ENCODE measurements at places on chromosomes 5 and 9. TPM values are rescaled to one million over a fixed set of nuclear protein-coding genes. Genes with fewer than 3 reads are reported as not detected.

- H3K4me3 ChIP-seq: no peak overlapping the region
- H3K4me1 ChIP-seq: no peaks in the 10 kb centered on the region
- no peaks in the 10 kb centered on the region for H3K36me3 ChIP-seq
- H3K27me3 ChIP-seq: no peaks in the 10 kb centered on the region
- H3K27ac ChIP-seq: no peak overlapping the region
- no peak for DNase-seq
Measured at GRCh38 chr9:83287021-83287420, 224.1 kb upstream of the RASEF start.

DNA sequence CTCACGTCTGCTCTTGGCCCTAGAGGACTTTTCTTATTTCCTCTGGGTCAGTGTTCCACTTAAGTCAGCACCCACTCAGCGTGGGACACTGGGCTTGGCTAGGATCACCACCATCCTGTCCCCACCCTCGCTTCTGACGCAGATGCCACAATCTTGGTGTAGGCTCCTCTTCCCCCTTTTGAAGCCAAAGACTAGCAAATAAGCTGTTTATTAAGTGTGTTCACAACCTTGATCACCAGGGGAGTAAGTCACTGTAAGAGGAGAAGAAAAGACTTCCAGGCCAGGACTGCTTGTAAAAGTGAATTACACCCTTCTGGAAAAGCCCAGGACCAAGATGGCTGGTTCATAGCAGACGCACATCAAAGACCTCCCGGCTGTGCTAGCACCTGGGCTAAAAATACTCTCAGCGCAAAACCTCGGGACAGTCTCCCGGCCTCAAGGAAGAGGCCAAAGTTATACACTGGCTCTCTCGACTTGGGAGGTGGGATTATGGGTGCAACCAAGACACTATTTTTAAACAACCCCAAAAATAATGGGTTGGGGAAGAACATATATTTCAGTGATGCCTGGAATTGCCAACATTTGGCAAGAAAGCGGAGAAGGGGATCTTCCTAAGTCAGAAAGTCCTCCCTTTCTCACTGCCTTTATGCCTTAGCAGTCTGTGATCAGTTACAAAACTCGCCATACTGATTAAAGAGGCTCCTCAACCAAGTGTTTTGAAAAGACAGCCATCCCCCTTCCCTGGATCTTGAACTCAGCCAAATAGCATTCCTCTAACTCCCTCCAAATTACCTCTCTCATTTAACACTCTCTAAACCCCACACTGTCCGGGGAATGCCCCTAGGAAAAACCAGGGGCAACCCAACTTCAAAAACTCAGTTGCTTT lies 69.4 kb downstream of the RAPGEF1 start:
- peaks cover 36% of the 10 kb centered on the region for H3K4me1 ChIP-seq
- DNase-seq: no peak
- no peaks in the 10 kb centered on the region for H3K27me3 ChIP-seq
- no peak overlapping the region for H3K27ac ChIP-seq
- H3K4me3 ChIP-seq: no peak overlapping the region

GRCh38 chr5:160432787-160433186 lies 11.1 kb downstream of the PTTG1 start:
- no peaks in the 10 kb centered on the region for H3K27me3 ChIP-seq
- no peak for DNase-seq
- H3K27ac ChIP-seq: no peak overlapping the region
- H3K4me3 ChIP-seq: no peak overlapping the region
- peaks cover 12% of the 10 kb centered on the region for H3K36me3 ChIP-seq

LRRTM2 gene
- total RNA-seq: not detected

EDIL3 gene
- not detected for total RNA-seq

DNA sequence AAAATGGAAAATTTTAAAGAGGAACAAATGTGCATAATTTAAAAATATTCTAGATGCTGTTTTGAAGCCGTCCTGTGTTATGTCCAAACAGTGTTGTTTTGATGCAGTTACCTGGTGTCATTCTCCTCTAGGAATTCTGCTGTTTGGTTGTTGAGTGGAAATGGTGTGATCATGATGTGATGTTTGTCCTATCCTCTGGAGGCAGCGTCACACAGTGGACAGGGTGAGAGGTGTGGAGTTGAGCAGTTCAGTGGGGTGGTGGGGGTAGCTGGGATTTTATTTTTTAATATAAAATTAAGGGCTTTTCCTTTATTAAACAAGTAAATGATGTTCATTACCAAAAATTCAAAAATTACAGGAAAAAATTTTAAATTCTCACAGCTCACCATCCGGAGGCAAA lies 31.2 kb downstream of the PRDM6 start:
- H3K4me3 ChIP-seq: no peak overlapping the region
- no peak for DNase-seq
- H3K4me1 ChIP-seq: no peaks in the 10 kb centered on the region
- no peaks in the 10 kb centered on the region for H3K27me3 ChIP-seq
- no peaks in the 10 kb centered on the region for H3K36me3 ChIP-seq

DNA sequence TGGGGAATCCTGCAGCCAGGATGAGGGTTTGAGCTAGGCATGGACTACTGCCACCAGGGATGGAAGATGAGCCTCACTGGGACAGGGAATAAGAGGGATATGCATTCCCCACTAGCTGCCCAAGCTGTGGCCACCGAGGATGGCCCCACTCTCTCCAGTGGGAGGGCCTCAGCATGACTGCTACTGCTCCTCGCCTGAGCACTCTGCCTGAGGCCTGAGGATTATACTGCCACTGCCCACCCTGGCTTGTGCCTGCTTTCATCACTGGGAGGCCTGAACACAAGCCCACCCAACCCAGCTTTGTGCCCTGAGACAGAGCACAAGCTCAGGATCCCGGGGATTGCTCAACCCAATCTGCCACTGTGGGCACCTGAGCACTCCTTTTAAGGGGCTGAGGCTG lies 425.6 kb downstream of the RASEF start:
- H3K36me3 ChIP-seq: no peaks in the 10 kb centered on the region
- no peaks in the 10 kb centered on the region for H3K27me3 ChIP-seq
- H3K4me3 ChIP-seq: no peak overlapping the region
- H3K27ac ChIP-seq: no peak overlapping the region

GRCh38 chr5:9782826-9783560 lies 152.8 kb upstream of the TAS2R1 start:
- no peak overlapping the region for H3K4me3 ChIP-seq
- no peaks in the 10 kb centered on the region for H3K27me3 ChIP-seq
- H3K4me1 ChIP-seq: no peaks in the 10 kb centered on the region
- H3K27ac ChIP-seq: no peak overlapping the region

- no peaks in the 10 kb centered on the region for H3K27me3 ChIP-seq
- DNase-seq: no peak
- peak overlapping the region; percentile 96 for H3K4me3 ChIP-seq
- H3K27ac ChIP-seq: peak overlapping the region; percentile 80
- peaks cover 49% of the 10 kb centered on the region for H3K4me1 ChIP-seq
- H3K36me3 ChIP-seq: no peaks in the 10 kb centered on the region
Measured at GRCh38 chr9:78236551-78236910, 656 bp downstream of the CEP78 start.

NUDT2 gene
- 19.9 TPM for total RNA-seq

KCTD16 gene
- total RNA-seq: 0.02 TPM

DNA sequence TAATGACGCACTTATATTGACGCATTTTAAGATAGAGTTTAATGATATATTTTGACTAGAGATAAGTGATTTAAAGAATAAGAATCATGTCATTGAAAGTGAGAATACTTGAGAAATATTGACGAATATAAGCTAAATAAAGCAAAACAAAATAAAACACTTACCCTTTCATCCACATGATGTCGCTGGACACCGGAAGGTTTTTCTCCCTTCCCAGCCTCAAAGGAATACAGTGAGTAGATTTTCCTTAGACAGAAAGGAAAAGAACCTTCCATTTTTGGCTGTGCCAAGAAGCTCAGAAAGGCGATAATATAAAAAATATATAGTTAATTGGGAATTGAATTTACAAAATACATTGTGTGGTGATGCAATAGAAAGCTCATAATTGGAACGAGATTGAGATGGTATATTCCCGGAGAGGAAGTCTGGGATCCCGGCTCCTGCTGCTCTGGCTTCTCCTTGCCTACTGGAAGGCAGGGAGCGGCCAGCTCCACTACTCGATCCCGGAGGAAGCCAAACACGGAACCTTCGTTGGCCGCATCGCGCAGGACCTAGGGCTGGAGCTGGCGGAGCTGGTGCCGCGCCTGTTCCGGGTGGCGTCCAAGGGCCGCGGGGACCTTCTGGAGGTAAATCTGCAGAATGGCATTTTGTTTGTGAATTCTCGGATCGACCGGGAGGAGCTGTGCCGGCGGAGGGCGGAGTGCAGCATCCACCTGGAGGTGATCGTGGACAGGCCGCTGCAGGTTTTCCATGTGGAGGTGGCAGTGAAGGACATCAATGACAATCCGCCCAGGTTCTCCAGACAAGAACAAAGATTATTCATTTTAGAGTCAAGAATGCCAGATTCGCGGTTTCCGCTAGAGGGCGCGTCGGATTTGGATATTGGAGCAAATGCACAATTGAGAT lies at the start of gene PCDHA5:
Gene PCDHA5, plus strand, starts transcription at position 239 of the 906 bp plus-strand sequence.
- H3K4me1 ChIP-seq: no peaks in the 10 kb centered on the region
- H3K27me3 ChIP-seq: no peaks in the 10 kb centered on the region

TMEM232 gene
- total RNA-seq: 0.71 TPM

GRCh38 chr5:143268388-143268787 lies 135.1 kb downstream of the NR3C1 start:
- no peak for DNase-seq
- no peak overlapping the region for H3K27ac ChIP-seq
- H3K27me3 ChIP-seq: no peaks in the 10 kb centered on the region
- H3K4me1 ChIP-seq: no peaks in the 10 kb centered on the region
- H3K36me3 ChIP-seq: no peaks in the 10 kb centered on the region

PTGS1 gene
- total RNA-seq: 0.06 TPM

GRCh38 chr9:114159691-114160090 lies 4.4 kb downstream of the COL27A1 start:
- H3K27me3 ChIP-seq: peaks cover under 1% of the 10 kb centered on the region
- H3K4me1 ChIP-seq: peaks cover 80% of the 10 kb centered on the region
- DNase-seq: peak; percentile 33
- H3K4me3 ChIP-seq: no peak overlapping the region
- H3K36me3 ChIP-seq: peaks cover 13% of the 10 kb centered on the region

DNA sequence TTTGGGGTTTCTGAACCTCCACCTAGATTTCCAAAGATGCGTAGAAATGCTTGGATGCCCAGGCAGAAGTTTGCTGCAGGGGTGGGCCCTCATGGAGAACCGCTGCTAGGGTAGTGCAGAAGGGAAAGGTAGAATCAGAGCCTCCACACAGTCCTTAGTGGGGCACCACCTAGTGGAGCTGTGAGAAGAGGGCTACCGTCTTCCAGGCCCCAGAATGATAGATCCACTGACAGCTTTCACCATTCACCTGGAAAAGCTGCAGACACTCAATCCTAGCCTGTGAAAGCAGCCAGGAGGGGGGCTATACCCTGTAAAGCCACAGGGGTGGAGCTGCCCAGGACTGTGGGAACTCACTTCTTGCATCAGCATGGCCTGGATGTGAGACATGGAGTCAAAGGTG lies 13.3 kb upstream of the HSDL2 start:
- H3K4me1 ChIP-seq: peaks cover 10% of the 10 kb centered on the region
- H3K4me3 ChIP-seq: no peak overlapping the region
- H3K27me3 ChIP-seq: no peaks in the 10 kb centered on the region
- DNase-seq: peak; percentile 39
- H3K36me3 ChIP-seq: no peaks in the 10 kb centered on the region

- H3K27me3 ChIP-seq: no peaks in the 10 kb centered on the region
- DNase-seq: no peak
- no peaks in the 10 kb centered on the region for H3K4me1 ChIP-seq
- H3K4me3 ChIP-seq: no peak overlapping the region
- no peaks in the 10 kb centered on the region for H3K36me3 ChIP-seq
- no peak overlapping the region for H3K27ac ChIP-seq
Measured at GRCh38 chr5:17235731-17236330, 18.4 kb downstream of the BASP1 start.

GRCh38 chr5:69084195-69084594 lies 9.6 kb upstream of the SLC30A5 start:
- H3K4me3 ChIP-seq: no peak overlapping the region
- DNase-seq: no peak
- no peaks in the 10 kb centered on the region for H3K27me3 ChIP-seq
- no peak overlapping the region for H3K27ac ChIP-seq
- peaks cover 7% of the 10 kb centered on the region for H3K4me1 ChIP-seq

DNA sequence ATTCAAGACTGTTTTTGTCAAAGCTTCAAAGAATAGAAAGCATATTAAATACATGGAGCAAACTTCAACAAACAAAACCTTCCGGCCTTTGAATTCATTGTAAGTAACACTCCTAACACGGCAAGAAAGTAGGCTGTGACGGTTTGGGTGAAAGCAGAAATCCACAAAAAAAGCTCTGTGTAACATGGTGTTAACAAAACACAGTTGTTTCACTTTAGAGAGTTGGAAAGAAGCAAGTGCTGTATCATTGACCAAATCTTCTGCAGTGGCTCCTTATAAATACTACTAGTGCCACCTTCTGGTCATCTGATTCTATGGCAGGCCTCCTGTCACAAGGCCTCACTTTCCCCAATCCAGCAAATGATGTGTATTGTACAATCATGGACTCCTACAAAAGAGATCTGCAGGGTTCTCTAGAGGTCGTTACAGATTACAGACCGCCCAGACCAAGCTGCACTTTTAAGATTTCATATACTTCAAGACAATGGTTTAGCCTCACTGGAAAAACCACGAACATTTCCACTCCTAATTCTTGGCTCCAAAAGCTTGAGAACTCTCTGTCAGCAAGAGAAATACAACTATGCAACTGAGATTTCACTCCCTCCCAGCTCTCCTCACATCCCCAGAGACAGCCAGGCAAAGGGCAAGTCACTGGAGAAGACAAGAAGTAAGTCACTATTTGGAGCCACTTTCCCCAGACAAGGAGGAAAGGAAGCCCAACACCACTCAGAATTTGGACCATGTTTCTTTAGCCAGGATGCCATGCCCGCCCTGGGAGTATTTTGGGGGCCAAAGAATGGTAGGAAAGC lies 196.2 kb downstream of the DTWD2 start:
- H3K27ac ChIP-seq: no peak overlapping the region
- no peaks in the 10 kb centered on the region for H3K4me1 ChIP-seq
- no peaks in the 10 kb centered on the region for H3K36me3 ChIP-seq
- DNase-seq: peak; percentile 54
- H3K27me3 ChIP-seq: no peaks in the 10 kb centered on the region
- H3K4me3 ChIP-seq: no peak overlapping the region

DNA sequence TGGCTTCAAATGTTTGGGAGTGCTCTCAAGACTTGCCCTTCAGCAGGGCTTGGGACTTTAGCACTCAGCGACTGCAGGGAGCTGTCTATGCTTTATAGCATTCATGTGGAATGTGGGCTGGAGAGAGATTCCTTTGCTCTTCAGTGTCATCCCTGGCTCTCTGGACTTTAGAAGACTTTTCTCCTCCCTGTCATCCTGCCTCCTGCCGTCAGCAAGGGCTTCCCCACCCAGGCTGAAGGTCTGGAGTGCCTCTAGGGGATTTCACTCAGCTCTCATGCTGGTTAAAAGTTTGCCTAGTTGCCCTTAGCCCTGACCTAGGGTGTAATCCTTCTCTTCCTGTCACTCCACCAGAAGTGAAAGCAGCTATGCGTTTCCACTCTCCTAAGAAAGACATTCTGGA lies 210.9 kb downstream of the FRMD3 start:
- no peaks in the 10 kb centered on the region for H3K27me3 ChIP-seq
- DNase-seq: peak; percentile 56
- H3K36me3 ChIP-seq: no peaks in the 10 kb centered on the region
- H3K4me3 ChIP-seq: no peak overlapping the region

GRCh38 chr9:95936579-95937075 lies 61.1 kb downstream of the ERCC6L2 start:
- no peaks in the 10 kb centered on the region for H3K27me3 ChIP-seq
- no peak for DNase-seq
- H3K36me3 ChIP-seq: peaks cover 44% of the 10 kb centered on the region
- no peaks in the 10 kb centered on the region for H3K4me1 ChIP-seq

KIF24 gene
- total RNA-seq: 2.8 TPM

CEL gene
- total RNA-seq: 1.5 TPM

ACER2 gene
- 3.4 TPM for total RNA-seq

GRCh38 chr9:130539420-130540223 lies 39.8 kb upstream of the FUBP3 start:
- peaks cover 32% of the 10 kb centered on the region for H3K4me1 ChIP-seq
- H3K27me3 ChIP-seq: peaks cover 15% of the 10 kb centered on the region
- no peak overlapping the region for H3K4me3 ChIP-seq
- no peaks in the 10 kb centered on the region for H3K36me3 ChIP-seq
